ENCODE measurements at places on chromosomes 5 and 9. TPM values are rescaled to one million over a fixed set of nuclear protein-coding genes. Genes with fewer than 3 reads are reported as not detected.

Gene GABBR2
- polyA plus RNA-seq, result 4.7 TPM

Gene SPATA31E1
- polyA plus RNA-seq, result not detected

Gene FIBCD1
- 0.79 TPM for polyA plus RNA-seq

Gene CSF1R
- polyA plus RNA-seq, result 16.1 TPM

Gene SLC6A18
- polyA plus RNA-seq, result 0.26 TPM
